ENCODE measurements at places on chromosomes 13 and 19. TPM values are rescaled to one million over a fixed set of nuclear protein-coding genes. Genes with fewer than 3 reads are reported as not detected.

The ERICH6B gene
- total RNA-seq = not detected

The SWSAP1 gene
- 0.65 TPM for total RNA-seq

The GAPDHS gene
- not detected for total RNA-seq

The SIGLEC12 gene
- total RNA-seq = not detected

The KASH5 gene
- total RNA-seq = not detected

The OR7A17 gene
- not detected for total RNA-seq

The NLRP11 gene
- not detected for total RNA-seq

The ZNF813 gene
- 3.6 TPM for total RNA-seq

The FPR3 gene
- 0.07 TPM for total RNA-seq

The HNRNPUL1 gene
- 90.1 TPM for total RNA-seq

The DCT gene
- total RNA-seq = 0.20 TPM

The PSG6 gene
- not detected for total RNA-seq

The DYRK1B gene
- 16.3 TPM for total RNA-seq

The GSX1 gene
- total RNA-seq = not detected

The KIRREL2 gene
- total RNA-seq = not detected

The ZNF160 gene
- 39.1 TPM for total RNA-seq

The SHISA7 gene
- total RNA-seq = not detected

The CCL25 gene
- total RNA-seq = not detected

The FOSB gene
- 5.7 TPM for total RNA-seq

The FAAP24 gene
- 1.1 TPM for total RNA-seq

The MBD3L3 gene
- not detected for total RNA-seq

The IL4I1 gene
- total RNA-seq = 0.23 TPM

The LILRB2 gene
- not detected for total RNA-seq

The SETDB2 gene
- 7.8 TPM for total RNA-seq

The CGB1 gene
- total RNA-seq = not detected

All from smooth muscle cell of the pulmonary artery (primary cell).